NCI-H524 (cell line): ENCODE measurements at places on chromosomes 13 and 19.

- DNase-seq = no peak
Measured at GRCh38 chr19:39195755-39196154, 1.0 kb upstream of the NCCRP1 start.

- DNase-seq = no peak
Measured at GRCh38 chr19:53989600-53990533, 1.6 kb upstream of the CACNG6 start.

DNA sequence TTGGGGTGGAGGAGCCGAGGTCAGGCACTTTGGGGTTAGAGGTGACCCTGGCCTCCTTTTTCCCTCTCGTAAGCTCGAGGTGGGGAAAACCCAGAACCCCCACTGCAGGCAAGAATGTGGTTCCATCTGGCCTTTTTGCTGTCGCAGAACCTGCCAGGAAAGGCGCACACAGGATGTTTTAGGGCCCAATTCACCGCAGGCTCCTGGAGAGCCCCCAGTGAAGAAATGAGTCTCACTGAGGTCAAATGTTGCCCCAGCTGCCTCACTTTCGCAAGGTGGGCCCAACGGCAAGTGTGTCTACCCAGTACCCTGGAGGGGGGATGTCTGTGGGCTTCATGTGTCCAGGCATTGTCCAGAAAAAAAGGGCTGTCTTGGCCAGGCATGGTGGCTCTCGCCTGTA lies 61.8 kb downstream of the PEX11G start:
- DNase-seq = no peak

GRCh38 chr19:15425321-15425950 lies 6.6 kb upstream of the AKAP8L start:
- no peak for DNase-seq

DNA sequence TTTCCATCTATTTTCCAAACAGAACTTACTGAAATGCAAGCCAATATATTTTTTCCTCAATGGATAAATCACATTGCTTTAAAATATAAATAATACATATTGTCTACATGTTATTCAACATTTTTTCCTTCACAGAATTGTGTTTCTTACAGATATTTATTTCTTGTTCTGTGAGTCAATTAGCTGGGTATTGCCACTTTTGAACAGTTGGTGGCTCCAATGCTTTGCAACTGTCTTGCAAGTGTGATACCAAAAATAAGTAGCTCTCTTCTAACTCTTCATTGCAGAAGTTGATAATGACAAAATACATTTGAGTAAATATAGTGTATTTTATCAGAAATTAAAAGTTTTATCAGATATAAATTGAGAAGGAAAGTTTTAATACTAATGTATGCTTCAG lies 17.1 kb upstream of the GPC5 start:
- DNase-seq = no peak
